ENCODE measurements at places on chromosomes 7 and 10.
A peak's percentile ranks its signal among the peaks of the same experiment; 100 is the strongest.

GRCh38 chr7:127838816-127839415, 186.9 kb downstream of the SND1 start:
- no peak for DNase-seq

- DNase-seq = no peak
Observed at GRCh38 chr7:77501192-77501515, 35.9 kb upstream of the PTPN12 start.

GRCh38 chr7:44275957-44276570, 49.3 kb downstream of the CAMK2B start:
- DNase-seq = no peak

DNA sequence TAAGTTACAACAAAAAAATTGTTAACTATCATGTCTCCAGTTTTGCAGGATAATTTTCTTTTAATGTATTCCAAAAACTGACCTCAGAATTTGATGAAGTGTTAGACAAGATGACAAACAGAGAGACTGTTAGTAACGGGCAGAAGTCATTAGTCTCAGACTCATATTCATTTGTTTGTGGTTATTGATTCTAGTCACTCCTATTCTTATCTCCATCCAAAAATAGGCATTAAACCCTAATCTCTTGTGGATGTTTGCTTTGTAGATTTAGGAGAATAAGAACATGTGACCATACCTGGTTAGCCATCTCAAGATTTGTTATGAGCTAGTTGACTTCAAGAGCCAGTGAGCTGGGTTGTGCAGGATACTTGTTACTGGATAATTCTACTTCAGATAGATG, 261.1 kb downstream of the AUTS2 start:
- DNase-seq = peak; percentile 47

DNA sequence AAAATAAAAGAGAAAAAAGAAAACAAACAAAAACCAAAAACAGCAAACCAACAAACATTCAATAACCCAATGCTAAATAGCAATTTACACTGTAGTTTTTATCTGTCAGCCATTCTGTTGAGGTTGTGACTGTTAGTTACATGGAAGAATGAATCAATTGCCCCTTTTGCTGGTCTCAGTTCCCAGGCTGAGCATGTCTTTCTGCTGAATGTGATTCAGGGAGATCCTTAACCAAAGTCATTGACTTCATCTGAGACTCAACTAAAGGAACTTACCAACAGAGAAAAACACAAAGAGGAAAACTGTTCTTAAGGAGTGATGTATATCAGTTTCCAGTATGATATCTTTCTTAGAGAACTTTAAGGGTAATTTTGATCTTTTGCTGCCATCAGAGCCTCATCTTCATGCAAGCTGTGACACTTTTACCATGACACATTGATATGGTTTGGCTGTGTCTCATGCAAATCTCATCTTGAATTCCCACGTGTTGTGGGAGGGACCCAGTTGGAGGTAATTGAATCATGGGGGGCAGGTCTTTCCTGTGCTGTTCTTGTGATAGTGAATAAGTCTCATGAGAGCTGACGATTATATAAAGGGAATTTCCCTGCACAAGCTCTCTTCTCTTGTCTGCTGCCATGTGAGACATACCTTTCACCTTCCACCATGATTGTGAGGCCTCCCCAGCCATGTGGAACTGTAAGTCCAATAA, 469.8 kb downstream of the KIF20B start:
- DNase-seq = no peak

- DNase-seq = no peak
Observed at GRCh38 chr7:28937619-28938018, 20.5 kb downstream of the TRIL start.

- DNase-seq = no peak
Observed at GRCh38 chr7:1742555-1743303, 72.7 kb downstream of the ELFN1 start.

DNA sequence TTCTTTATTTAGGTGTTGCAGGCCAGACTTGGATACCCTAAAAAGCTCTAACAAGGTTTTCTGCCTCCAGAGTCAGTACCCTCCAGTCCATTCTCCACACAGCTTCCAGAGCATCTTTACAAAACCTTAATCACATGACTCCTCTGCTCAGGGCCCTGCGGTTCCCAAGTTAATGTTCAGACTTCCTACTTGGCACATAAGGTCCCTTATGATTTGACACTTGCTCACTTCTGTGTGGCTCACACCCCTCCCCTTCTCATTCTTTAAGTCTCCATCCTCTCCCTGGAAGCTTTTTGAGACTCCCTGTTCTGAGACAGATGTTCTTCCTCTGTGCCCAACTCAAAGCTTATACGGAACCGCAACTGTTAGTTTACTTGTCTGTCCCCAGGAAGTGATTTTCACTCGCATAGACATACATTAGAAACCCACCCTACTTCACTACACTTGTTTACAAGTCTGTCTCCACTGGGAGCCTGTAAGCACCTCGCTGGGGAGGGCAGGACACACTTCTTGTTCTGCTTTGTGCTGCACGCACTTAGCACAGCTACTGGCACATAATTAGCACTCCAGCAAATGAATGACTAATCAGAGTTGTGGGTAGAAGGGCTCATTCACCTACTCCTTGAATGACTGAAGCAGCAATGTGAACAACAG, 154.3 kb upstream of the LAMB4 start:
- DNase-seq = no peak

DNA sequence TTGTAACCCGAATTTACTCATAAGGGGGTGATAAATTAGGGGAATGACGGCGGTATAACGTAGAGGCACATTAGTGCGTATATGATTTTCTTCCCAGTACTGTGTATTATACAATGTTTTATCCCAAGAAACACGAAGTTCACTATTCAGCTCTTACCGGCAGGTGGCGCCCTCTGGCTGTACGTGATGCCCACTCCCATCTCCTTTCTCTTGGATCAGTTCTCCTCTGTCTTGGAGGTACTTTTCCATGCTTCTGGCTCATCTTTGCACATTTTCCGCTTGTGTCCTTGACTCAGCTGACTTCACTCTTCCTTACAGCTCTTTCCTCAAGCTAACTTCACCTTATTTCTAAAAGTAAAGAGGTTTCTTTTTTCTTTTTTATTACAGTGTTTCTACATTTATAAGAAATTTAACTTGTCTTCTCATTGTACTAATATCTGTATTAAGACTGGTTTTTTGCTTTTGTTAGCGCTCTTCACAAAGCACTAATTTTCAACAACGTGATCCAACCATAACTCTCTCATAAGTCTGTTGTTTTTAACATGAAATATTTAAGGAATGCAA, 21.3 kb downstream of the TMEM176B start:
- DNase-seq = no peak

DNA sequence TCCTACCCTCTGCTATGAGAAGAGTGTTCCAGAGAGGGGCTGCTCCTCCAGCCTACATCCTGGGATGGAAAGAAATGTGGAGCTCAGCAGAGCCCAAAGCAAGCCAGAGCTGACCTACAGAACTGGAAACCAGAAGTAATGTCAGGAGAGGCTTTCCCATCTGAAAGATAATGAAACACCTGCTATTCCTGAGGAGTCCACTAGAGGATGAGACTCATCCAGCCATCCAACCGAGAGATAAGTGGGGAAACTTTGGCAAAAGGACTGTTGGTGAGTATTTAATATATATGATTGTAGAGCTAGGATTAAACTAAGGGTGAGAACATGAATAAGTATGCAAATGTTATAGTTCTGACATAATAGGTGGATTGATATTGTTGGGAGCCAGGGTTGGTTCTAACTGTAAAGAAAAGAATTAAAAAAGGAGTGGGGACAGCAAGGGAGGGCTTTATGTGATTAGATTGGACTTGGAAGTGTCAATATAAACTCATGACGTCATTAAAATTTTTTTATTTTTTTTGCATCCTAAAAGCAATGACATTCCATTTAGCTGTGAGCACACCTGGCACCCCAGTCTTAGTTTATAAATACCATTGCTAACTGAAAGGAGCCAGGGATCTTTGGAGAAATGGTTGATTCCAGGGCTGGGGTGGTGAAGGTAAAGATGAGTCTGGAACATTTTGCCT, 312.8 kb upstream of the NFE2L3 start:
- DNase-seq = no peak

- DNase-seq = no peak
Observed at GRCh38 chr7:83684928-83685327, 36.0 kb upstream of the SEMA3E start.

DNA sequence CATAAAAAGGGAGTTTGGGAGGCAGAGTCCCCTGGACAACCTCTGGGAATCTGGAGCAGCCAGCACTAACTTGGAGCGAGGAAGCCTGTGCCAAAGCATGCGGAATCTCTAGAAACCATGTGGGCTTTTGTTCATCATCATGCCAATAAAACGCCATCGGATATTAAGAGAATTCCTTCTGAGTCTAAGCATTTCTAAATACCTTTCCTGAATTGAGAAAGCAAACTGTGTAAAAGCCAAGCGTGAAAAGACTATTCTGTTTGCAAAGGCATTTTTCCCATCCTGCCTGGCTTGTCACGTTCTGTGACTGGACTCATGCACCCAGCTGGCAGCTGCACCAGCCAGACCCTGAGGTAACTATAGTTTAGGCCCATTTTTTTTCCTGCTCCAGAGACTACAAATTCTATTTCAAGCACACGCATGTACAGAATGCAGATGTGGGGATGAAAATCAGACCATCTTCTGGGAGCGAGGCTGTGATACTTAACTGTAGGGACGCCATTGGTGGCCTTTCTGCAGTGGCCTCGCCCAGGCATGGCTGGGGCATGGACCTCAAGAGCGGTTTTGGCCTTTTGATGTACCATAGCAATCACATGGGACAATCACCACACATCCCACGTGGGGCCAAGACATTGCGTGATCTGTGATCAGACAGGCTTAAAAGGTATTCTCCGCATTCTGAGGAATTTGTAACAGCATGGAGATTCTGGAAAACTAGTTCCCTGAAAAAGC, 218.9 kb downstream of the KIAA1217 start:
- DNase-seq = no peak

- DNase-seq = peak; percentile 12
Observed at GRCh38 chr10:4514445-4515108, 311.4 kb upstream of the AKR1E2 start.

DNA sequence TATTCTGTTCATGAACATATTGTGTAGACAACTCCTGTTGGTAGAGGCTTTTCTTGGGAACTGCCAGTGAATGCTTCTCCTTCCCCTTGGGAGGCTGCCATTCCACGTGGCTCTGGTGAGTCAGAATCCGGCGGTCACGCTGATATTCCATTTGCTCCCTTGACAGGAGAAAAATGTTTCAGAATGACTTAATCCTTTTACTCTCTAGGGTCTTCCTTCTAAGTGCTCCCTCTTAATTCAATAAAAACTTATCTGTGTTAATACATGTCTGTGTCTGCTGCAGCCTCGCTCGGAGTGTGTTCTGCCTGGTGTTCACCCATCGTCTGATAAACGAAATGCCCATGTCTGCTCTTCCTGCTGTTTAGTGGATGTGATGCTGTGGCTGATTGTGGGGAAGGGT, 278.6 kb downstream of the ARHGAP12 start:
- DNase-seq = no peak

GRCh38 chr7:157669768-157670351, 333.1 kb downstream of the DNAJB6 start:
- DNase-seq = no peak

DNA sequence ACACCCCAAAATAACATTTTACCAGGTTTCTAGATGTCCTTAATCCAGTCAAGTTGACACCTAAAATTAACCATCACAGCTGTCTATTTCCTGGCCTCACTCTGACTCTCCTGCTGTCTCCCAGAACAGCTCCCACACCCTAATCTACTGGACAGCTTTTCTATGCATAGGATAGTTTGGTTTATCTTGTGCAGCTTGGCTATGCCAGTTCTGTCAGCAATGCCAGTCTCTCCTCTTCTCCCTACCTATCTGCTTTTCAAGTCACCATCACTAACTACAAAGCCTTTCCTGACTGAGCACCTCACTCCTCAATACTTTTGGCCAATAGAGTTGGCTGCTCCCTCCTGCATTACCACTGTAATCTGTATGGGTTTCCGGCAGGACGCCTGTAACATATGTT, 5.0 kb downstream of the NCOA4 start:
- no peak for DNase-seq

DNA sequence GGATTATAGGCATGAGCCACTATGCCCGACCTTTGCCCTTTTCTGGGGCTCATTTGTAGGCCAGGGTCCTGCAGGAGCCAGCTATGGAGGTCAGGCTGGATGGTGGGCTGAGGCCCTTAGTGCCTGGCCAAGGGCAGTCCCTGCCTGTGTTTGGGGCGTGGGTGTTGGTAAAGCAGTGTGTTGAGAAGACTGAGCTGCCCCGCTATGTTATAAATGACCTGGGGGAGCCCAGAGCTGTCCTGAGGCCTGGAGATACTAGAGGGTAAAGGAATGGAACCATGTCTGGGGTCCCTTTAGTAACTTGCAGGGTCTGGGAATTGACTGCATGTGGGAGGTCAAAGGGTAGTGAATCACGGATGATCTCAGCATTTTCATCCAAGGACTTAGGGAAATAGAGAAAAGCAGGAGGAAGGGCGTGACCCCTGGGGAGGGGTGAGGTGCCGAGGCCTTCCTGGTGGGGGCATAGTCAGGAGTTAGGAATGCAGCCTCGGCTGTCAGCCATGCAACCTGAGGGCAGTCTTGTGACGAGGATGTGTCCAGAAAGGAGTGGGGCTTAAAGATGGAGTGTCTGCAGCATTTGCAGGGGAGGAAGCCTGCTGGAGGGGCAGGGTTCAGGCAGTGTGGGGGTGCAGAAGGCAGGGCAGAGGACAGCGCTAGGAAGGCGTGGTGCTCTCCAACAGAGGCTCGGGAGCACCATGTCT, 31.5 kb downstream of the TMEM248 start:
- no peak for DNase-seq

GRCh38 chr7:151408839-151409666, 785 bp downstream of the WDR86 start:
- no peak for DNase-seq

- DNase-seq = no peak
Observed at GRCh38 chr7:43904533-43905208, 1.7 kb downstream of the URGCP start.

DNA sequence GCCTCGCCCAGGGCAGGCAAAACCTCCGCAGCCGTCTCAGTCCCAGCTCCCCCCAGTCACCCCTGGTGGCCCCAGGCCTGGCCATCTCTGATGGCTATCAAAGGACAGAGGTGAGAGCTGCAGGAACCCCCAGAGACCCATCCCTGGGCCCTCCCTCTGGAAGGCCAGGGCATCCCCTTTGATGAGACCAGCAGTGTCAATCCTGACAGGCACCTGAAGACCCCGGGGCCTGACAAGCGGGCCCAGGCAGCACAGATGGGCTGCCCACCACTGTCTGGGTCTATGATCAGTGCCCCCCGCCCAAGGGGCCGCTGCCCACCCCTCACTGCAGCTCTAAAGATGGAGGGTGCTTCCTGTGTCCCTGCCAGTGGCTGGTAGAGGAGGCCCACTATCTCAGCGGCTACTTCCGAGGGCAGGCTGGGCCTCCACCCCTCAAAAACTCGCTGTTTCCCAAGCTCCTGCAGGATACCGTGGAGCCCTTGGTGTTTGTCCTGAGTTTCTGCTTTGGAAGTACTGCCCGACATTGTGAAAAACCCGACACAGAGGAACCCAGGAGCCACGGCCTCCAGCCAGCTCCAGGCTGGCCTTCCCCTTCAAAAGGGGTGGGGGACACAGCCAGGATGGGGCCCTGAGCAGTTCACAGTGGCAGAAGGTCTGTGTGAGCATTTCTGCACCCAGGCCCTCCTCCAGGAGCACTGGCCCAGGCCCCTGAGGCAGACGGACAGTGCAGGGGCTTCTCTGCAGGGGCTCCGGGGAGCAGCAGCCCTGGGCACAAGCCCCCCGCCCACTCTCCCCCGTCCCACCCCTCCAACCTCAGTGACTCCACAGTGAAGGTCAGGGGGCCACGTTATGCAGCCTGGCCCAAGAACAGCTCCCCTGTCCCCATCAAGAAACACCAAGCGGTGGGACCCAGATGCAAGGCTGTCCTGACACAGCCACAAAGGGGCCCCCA, 99.2 kb downstream of the PDGFA start:
- no peak for DNase-seq
